Body of pancreas (tissue), 4 donors: ENCODE measurements at places on chromosomes 6 and 20. TPM values are rescaled to one million over a fixed set of nuclear protein-coding genes. Genes with fewer than 3 reads are reported as not detected.

Gene HLA-DQB2
- total RNA-seq = not detected

Gene TTBK1
- total RNA-seq = 0.26 TPM

Gene GINS1
- 0.78 TPM for total RNA-seq

Gene MATN4
- 5.3 TPM for total RNA-seq

Gene TP53TG5
- total RNA-seq = not detected

Gene SPATA2
- 3.9 TPM for total RNA-seq

Gene MOG
- not detected for total RNA-seq

- peaks cover 11% of the 10 kb centered on the region for H3K4me1 ChIP-seq
- H3K36me3 ChIP-seq = no peaks in the 10 kb centered on the region
- H3K27me3 ChIP-seq = no peaks in the 10 kb centered on the region
- no peak for DNase-seq
- no peak overlapping the region for H3K4me3 ChIP-seq
- no peak overlapping the region for H3K27ac ChIP-seq
These were observed 35.9 kb downstream of the ID4 start for GRCh38 chr6:19873031-19873430.

GRCh38 chr6:113848280-113848679, 8.9 kb upstream of the MARCKS start:
- no peaks in the 10 kb centered on the region for H3K27me3 ChIP-seq
- no peak overlapping the region for H3K27ac ChIP-seq
- H3K4me1 ChIP-seq = no peaks in the 10 kb centered on the region
- no peak for DNase-seq
- no peaks in the 10 kb centered on the region for H3K36me3 ChIP-seq
- H3K4me3 ChIP-seq = no peak overlapping the region

- H3K27ac ChIP-seq = no peak overlapping the region
- no peaks in the 10 kb centered on the region for H3K4me1 ChIP-seq
- no peaks in the 10 kb centered on the region for H3K27me3 ChIP-seq
These were observed 131.4 kb downstream of the SULF2 start for GRCh38 chr20:47653869-47654268.

- H3K4me3 ChIP-seq = no peak overlapping the region
- no peak for DNase-seq
- no peaks in the 10 kb centered on the region for H3K4me1 ChIP-seq
- H3K27me3 ChIP-seq = no peaks in the 10 kb centered on the region
- H3K36me3 ChIP-seq = no peaks in the 10 kb centered on the region
These were observed 7.1 kb upstream of the DDO start for GRCh38 chr6:110422444-110422822.

DNA sequence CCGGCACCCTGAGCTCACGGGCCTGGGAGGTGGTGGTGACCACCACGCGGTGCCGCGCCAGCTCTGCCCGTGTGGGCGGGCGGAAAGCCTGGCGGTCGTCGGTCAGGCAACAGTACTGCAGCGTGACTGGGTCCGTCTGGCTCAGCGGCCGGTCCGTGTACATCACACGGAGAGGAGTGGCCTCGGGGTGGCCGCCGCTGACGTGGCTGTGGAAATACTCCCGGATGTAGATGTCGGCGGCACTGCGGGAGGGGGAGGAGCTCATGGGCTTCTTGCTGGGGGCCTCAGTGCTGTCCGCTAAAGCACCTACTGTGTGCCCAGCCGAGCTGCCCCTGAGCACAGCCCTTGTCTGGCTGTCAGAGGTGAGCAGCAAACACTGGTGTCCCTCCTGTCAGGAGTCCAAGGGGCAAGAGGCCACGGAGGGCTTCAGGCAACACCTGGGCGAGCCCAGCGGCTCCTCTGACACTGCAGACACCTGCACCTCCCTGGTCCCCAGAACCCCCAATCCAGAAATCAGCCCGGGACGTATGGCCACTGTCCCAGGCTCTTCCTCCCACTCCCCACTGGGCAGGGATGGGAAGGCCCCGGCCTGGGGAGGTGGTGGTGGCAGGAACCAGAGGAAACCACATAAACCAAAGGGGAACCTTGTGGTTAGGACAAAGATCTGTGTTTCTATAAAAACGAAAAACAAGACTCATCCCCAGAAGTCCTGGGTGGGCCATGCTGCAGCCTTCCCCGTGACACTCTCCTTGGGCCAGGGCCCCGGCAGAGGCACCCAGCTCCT, 6.5 kb downstream of the HELZ2 start:
- no peak overlapping the region for H3K27ac ChIP-seq
- no peak for DNase-seq
- no peak overlapping the region for H3K4me3 ChIP-seq
- no peaks in the 10 kb centered on the region for H3K36me3 ChIP-seq

- no peak overlapping the region for H3K27ac ChIP-seq
- no peak overlapping the region for H3K4me3 ChIP-seq
- H3K27me3 ChIP-seq = no peaks in the 10 kb centered on the region
- peaks cover 35% of the 10 kb centered on the region for H3K4me1 ChIP-seq
- no peaks in the 10 kb centered on the region for H3K36me3 ChIP-seq
These were observed 3.6 kb upstream of the MYLK2 start for GRCh38 chr20:31815408-31816188.

DNA sequence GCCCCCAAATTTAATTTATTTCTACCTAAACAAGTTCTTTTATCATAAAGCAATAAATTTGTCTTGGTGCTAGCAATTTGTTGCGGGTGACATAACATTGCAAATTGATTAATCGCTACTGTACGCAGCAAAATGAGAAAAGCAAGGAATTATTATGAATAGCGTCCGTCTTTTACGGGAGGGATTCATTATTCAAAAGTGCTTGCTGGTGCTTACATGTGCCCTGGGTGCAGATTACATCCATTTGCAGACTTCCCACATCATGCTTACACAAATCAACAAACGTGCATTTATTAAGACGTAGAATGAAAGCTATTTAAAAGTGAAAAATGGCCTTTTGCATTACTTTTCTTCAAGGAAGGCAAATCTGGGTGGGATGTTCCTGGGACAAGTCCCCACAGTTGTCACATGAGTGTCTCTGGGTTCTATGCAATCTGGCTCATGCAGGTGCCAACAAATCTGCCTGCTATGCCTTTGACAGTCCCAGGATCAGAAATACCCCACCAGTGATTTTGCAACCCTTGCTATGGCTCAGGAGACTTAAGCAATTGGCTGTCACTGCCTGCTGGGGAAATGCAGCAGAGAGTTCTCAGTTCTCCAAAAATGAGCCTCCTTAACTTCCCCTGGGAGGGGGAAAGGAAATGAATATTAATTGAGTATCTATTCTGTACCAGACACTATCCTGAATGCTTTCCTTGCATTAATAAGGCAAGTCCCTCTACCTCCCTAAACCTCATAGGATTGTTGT, 30.1 kb upstream of the MAFB start:
- H3K27me3 ChIP-seq = no peaks in the 10 kb centered on the region
- H3K4me3 ChIP-seq = no peak overlapping the region
- H3K27ac ChIP-seq = no peak overlapping the region
- H3K36me3 ChIP-seq = no peaks in the 10 kb centered on the region
